ENCODE measurements at places on chromosomes 6 and 20.

DNA sequence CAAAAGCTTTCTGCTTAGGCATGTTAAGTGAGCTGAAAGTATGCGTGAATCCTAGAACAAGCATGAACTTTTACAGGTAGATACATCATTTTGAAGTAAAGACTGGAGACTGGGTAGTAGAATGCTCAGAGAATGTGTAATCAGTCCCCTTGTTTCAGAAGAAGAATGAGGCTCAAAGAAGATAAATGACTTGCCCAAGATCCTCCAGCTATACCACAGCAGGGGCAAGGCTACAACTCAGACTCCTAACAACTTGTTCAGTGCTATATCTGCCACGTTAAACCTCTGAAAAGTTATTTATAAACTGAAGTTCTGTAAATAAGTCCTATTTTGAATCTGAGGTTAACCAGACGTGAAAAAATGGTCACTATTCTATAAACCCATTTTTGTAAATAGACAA, 2.9 kb downstream of the RIPOR2 start:
- DNase-seq, result no peak

GRCh38 chr6:51489133-51489532, 598.3 kb downstream of the PKHD1 start:
- no peak for DNase-seq

DNA sequence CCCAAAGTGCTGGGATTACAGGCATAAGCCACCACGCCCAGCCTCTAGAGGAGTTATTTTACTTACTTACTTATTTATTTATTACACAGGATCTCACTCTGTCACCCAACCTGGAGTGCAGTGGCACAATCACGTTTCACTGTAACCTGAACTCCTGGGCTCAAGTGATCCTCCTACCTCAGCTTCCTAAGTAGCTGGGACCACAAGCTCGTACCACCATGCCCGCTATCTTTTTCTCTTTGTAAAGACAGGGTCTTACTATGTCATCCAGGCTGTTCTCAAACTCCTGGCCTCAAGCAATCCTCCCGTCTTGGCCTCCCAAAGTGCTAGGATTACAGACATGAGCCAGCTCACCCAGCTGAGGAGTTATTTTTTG, 1.6 kb upstream of the TRIB3 start:
- DNase-seq, result no peak

DNA sequence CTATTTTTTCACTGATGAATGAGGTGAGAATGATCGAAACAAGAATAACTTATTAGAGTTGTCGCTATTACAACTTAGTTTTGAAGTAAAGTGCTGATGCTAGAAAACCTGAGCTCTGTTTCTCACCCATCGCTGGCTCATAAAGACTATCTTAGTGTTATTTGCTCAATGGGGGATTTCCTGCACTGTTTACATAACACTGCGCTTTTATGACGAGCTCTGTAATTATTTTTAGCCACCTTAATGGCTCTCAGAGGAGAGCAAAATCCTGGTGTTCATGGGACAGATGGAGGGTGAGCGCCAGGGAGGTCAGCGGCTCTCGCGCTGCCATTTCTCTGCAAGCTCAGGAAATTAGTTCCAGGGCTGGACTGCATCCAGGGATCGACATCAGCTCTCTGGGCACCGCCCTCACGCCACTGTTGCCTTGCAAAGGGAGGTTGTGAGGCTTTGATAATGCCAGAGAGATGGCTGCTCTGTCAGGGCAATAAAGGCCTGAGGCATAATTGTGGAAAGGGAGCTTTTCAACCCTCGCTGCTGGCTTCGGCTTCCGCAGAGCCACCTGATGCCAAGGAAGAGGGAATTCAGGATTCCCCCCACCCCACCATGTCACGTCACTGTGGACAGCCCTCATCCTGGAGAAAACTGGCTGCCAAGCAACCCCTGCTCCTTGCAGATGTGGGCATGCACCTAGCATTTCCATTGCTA, 72.0 kb downstream of the DACT2 start:
- DNase-seq, result no peak

DNA sequence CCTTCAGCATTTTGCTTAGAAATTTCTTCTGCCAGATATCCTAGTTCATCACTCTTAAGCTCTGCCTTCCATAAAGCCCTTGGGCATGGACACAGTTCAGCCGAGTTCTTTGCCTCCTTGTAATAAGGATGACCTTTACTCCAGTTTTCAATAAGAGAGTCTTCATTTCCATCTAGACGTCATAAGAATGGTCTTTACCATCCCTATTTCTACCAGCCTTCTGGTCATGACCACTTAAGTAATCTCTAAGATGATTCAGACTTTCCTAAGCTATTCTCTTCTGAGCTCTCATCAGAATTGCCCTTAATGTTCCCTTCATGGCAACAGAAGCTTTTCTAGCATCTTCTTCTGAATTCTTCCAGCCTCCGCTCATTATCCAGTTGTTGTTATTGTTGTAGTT, 126.1 kb downstream of the TFAP2C start:
- DNase-seq, result no peak
